ENCODE measurements at places on chromosomes 2 and 18.

GRCh38 chr2:36676364-36676763 lies 20.1 kb upstream of the VIT start:
- DNase-seq, result no peak

- no peak for DNase-seq
These were observed 458 bp downstream of the HYCC2 start for GRCh38 chr2:201070948-201071478.

- no peak for DNase-seq
These were observed 763.8 kb upstream of the CDH7 start for GRCh38 chr18:64986906-64987495.

- no peak for DNase-seq
These were observed 32.6 kb downstream of the CIB4 start for GRCh38 chr2:26608557-26608956.

DNA sequence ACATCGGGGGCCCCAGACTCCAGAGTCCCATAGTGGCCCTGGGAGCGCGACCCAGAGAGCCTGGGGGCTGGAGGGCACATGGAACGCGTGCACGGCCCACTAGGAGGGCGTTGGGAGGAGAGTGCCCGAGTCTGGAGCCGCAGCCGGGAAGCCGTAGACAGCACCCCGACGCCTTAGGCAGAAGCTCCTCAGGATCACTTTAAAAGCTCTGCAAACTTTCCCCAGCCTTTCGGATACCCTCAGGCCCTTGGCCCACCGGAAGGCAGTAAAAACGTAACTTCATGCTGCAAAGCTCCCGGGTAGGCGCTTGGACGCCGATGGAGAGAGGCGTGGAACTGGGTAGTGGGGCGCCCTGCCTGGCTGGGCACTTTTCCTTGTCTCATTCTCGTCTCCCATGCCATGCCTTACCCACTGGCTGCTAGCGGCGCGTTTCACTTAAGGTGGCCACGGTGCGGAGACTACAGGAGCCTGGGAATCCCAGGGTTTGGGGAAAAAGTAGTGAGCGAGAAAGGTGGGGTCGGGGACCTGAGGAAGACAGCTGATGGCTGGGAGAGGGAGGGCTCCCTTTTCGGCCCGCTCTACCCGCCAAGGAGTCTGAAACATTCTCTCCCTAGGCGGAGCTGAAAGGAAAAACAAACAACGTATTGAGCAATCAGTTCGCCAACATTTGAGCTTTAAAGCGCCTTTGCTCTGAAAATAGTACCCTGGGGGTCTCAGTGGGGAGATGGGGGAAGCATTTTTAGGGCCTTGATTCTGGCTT lies 141.8 kb downstream of the MEIS1 start:
- no peak for DNase-seq

- DNase-seq, result no peak
These were observed 264.9 kb downstream of the SUCLG1 start for GRCh38 chr2:84194181-84194580.

- DNase-seq, result no peak
These were observed 42.9 kb downstream of the COA5 start for GRCh38 chr2:98565286-98565860.

Data from NCI-H2081 (cell line).